Cardiac muscle cell (in vitro differentiated cells and primary cell): ENCODE measurements at places on chromosomes 6 and 20. TPM values are rescaled to one million over a fixed set of nuclear protein-coding genes. Genes with fewer than 3 reads are reported as not detected.
A peak's percentile ranks its signal among the peaks of the same experiment; 100 is the strongest.

GABRR1 gene
- not detected in 2 replicates for total RNA-seq

RGS17 gene
- 0.15 and 0.74 TPM in 2 replicates for total RNA-seq

CLVS2 gene
- 0.03 and 0.04 TPM in 2 replicates for total RNA-seq

GRCh38 chr20:17910828-17911294 lies 57.7 kb downstream of the SNX5 start:
- H3K4me3 ChIP-seq = no peak overlapping the region
- no peaks in the 10 kb centered on the region for H3K4me1 ChIP-seq
- DNase-seq = no peak

DNA sequence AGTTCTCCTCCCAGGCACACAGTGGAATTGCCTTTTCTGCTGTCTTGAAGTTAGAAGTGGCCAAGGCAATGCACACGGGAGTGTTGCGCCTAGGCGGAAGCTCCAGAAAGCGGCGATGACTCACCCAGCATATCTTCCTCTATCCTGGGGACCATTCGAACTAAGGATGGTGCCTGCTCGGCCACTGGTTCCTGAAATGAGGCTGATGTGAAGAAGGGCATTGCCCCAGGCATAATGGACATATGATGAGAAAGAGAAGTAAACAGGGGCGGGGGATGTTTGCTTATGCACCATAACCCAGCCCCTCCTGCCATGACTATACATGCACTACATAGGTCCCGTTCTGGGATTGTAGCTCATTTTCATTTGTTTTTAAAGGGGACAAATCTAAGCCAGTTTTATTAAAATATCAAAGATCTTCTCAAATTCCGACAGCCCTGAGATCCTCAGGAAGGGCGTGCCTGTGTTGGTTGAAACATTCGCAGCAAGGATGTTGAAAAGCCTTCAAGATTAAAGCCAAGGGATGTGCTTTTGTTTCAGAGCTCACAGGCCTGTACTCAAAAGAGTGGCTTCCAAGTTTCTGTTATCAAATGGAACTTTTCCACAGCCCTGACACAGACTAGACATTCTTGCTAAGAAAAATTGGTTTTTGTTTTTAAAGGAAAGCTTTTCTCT lies 218.5 kb downstream of the LY86 start:
- no peak overlapping the region for H3K4me3 ChIP-seq
- H3K27ac ChIP-seq = no peak overlapping the region
- no peak for DNase-seq
- peaks cover 15% of the 10 kb centered on the region for H3K4me1 ChIP-seq
- H3K36me3 ChIP-seq = no peaks in the 10 kb centered on the region

GRCh38 chr6:8642131-8642530 lies 206.8 kb upstream of the SLC35B3 start:
- no peak for DNase-seq
- no peaks in the 10 kb centered on the region for H3K4me1 ChIP-seq
- H3K27ac ChIP-seq = no peak overlapping the region
- H3K36me3 ChIP-seq = no peaks in the 10 kb centered on the region

DNA sequence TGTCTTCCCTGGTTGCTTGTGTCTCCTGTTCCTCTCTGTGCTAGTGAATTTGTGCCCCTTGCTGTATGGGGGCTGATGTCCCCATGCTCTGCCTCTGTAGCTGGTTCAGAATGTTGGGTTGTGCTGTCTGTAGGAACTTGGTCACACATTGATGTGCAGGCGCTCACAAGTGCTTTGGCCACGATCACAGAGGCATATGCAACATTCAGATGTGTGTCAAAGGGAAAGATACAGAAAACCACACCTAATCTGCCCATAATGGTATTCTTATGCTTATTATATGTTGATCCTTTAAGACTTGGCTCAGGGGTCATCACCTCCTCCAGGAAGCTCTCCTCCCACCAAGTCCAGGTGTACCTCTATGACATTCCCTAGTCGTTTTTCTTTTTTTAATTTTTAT lies 17.1 kb upstream of the DHX35 start:
- no peaks in the 10 kb centered on the region for H3K27me3 ChIP-seq
- no peaks in the 10 kb centered on the region for H3K4me1 ChIP-seq
- no peak overlapping the region for H3K27ac ChIP-seq
- H3K4me3 ChIP-seq = no peak overlapping the region
- no peak for DNase-seq
- H3K36me3 ChIP-seq = peaks cover 9% of the 10 kb centered on the region

GRCh38 chr20:21511850-21512633 lies 1.8 kb downstream of the NKX2-2 start:
- peaks cover 100% of the 10 kb centered on the region for H3K27me3 ChIP-seq
- H3K4me1 ChIP-seq = peaks cover 3% of the 10 kb centered on the region
- no peak overlapping the region for H3K4me3 ChIP-seq
- no peak for DNase-seq
- H3K36me3 ChIP-seq = no peaks in the 10 kb centered on the region

- no peak for DNase-seq
- H3K4me1 ChIP-seq = no peaks in the 10 kb centered on the region
- no peaks in the 10 kb centered on the region for H3K27me3 ChIP-seq
- no peaks in the 10 kb centered on the region for H3K36me3 ChIP-seq
- no peak overlapping the region for H3K27ac ChIP-seq
- H3K4me3 ChIP-seq = no peak overlapping the region
Measured at GRCh38 chr20:28616354-28616753, 2641.1 kb upstream of the DEFB115 start.

- no peak for DNase-seq
- H3K27me3 ChIP-seq = no peaks in the 10 kb centered on the region
- peaks cover 34% of the 10 kb centered on the region for H3K4me1 ChIP-seq
- H3K36me3 ChIP-seq = no peaks in the 10 kb centered on the region
Measured at GRCh38 chr6:87340230-87340629, 4.4 kb upstream of the C6orf163 start.

GRCh38 chr6:144298194-144298593 lies 13.1 kb downstream of the UTRN start:
- H3K4me1 ChIP-seq = peaks cover 17% of the 10 kb centered on the region
- H3K27me3 ChIP-seq = no peaks in the 10 kb centered on the region
- no peak for DNase-seq
- H3K36me3 ChIP-seq = peaks cover 4% of the 10 kb centered on the region
- no peak overlapping the region for H3K4me3 ChIP-seq
- H3K27ac ChIP-seq = no peak overlapping the region

GRCh38 chr6:141470810-141471209 lies 661.9 kb upstream of the GJE1 start:
- no peaks in the 10 kb centered on the region for H3K27me3 ChIP-seq
- H3K4me1 ChIP-seq = no peaks in the 10 kb centered on the region
- no peak overlapping the region for H3K4me3 ChIP-seq
- DNase-seq = no peak
- no peak overlapping the region for H3K27ac ChIP-seq

GRCh38 chr6:1409774-1410465 lies 20.5 kb downstream of the FOXF2 start:
- no peak overlapping the region for H3K27ac ChIP-seq
- H3K27me3 ChIP-seq = no peaks in the 10 kb centered on the region
- no peak overlapping the region for H3K4me3 ChIP-seq

DNA sequence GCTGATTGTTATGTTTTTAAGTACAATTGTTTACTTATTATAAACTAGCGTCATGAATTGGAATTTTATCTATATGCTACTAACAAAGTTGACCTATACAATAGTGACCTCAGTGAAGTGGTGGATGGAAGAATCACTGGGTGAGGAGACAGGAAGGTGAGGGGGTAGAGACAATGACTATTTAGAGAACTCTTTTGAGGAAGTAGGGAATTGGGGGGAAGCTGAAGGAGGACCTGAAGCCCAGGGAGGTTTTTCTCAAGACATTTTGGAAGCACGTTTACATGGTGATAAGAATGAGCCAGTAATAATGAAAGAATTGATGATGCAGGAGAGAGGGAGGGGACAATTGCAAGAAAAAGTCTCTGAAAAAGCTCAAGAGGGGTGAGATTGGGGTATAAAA lies 96.4 kb downstream of the RPS12 start:
- no peak for DNase-seq
- H3K27me3 ChIP-seq = no peaks in the 10 kb centered on the region
- H3K4me3 ChIP-seq = no peak overlapping the region
- H3K4me1 ChIP-seq = peaks cover 14% of the 10 kb centered on the region
- no peaks in the 10 kb centered on the region for H3K36me3 ChIP-seq

DNA sequence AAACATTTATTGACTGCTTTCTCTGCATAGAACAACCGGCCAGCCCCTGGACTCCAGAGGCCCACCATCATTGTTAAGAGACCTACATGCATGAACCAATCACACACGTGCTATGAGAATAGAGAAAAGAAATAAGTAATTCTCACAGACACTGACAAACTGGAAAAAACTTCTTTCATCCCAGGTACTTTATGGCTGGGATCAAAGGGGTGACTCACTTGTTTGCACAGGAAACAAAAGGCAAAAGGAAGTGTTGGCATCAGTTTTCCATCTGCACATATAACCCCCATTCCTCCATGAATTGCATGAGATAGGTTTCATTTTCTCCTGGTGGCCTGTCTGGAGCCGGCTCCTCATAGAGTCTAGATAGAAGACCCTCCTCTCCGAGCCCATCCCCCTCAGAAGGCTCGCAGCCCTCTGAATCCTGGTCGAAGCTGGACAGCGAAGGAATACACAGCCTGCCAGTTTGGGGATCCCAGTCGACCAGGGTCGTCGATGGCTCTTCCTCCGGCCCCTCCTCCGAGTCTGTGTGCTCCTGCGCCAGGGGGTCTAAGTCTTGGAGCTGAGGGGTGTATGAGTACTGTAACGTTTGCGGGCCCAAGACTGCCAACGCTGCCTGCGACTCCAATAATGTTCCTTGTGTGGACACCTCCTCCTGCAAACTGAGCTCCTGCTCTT lies 43.3 kb downstream of the IL20RA start:
- H3K4me1 ChIP-seq = no peaks in the 10 kb centered on the region
- no peaks in the 10 kb centered on the region for H3K36me3 ChIP-seq
- no peak for DNase-seq

GRCh38 chr6:135686784-135687301 lies 164.7 kb upstream of the PDE7B start:
- no peak overlapping the region for H3K27ac ChIP-seq
- H3K4me1 ChIP-seq = no peaks in the 10 kb centered on the region
- H3K4me3 ChIP-seq = no peak overlapping the region
- peak; percentile 59 for DNase-seq

DNA sequence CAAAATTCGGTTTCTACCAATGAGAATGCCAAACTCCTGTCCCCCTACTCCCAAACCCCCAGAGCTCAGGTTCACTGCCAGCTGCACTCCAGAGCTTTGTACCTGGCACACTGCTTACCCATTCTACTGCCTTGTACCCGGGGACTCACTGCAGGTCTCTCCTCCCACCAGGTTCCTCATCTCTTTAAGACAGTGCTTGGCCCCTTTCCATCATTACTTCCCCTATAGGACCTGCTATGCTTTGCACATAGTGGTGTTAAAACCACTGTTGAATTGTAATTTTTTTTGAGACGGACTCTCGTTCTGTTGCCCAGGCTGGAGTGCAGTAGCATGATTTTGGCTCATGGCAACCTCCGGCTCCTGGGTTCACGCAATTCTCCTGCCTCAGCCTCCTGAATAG lies 25.9 kb downstream of the LYRM4 start:
- no peaks in the 10 kb centered on the region for H3K27me3 ChIP-seq
- no peak for DNase-seq
- H3K4me3 ChIP-seq = no peak overlapping the region
- no peak overlapping the region for H3K27ac ChIP-seq
- H3K36me3 ChIP-seq = no peaks in the 10 kb centered on the region

DNA sequence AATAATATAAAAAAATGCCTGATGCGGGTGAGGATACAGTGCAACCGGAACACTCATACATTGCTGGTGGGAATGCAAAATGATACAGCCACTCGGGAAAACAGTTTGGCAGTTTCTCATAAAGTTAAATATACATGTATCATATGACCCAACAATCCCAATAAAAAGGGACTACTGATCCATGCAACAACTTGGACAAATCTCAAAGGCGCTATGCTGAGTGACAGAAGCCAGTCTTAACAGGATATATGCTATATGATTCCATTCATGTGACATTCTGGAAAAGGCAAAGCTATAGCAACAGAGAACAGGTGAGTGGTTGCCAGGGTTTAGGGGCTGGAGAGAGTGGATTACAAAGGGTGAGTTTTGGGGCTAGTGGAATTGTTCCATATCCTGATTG lies 170.2 kb upstream of the MLN start:
- H3K4me3 ChIP-seq = no peak overlapping the region
- H3K27ac ChIP-seq = no peak overlapping the region
- no peak for DNase-seq
- H3K36me3 ChIP-seq = no peaks in the 10 kb centered on the region

DNA sequence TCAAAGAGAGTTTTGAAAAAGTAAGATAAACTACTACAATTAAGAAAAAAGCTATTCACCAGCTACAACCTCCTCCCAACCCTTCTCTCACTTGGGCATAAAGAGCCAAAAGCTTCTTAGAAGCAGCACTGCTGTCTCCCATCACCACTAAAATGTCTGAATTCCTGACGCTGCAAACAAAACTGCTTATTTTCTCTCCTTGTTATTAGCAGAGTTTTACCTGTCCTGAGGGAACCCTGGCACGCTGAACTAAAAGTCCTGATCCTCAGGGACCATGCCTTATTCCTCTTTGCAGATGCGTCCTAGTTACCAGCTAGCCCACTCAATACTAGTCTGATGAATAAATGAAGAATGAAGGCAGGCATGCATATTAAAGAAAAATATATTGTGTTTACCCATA lies 1.1 kb downstream of the HACE1 start:
- peak overlapping the region; percentile 89 for H3K4me3 ChIP-seq
- DNase-seq = peak; percentile 3
- no peaks in the 10 kb centered on the region for H3K27me3 ChIP-seq
- H3K27ac ChIP-seq = no peak overlapping the region
- H3K4me1 ChIP-seq = peaks cover 8% of the 10 kb centered on the region

- H3K4me3 ChIP-seq = no peak overlapping the region
- peaks cover 66% of the 10 kb centered on the region for H3K27me3 ChIP-seq
- no peaks in the 10 kb centered on the region for H3K36me3 ChIP-seq
- no peak overlapping the region for H3K27ac ChIP-seq
- no peak for DNase-seq
- H3K4me1 ChIP-seq = no peaks in the 10 kb centered on the region
Measured at GRCh38 chr6:26613201-26613600, 16.4 kb downstream of the ABT1 start.
